ENCODE measurements at places on chromosomes 12 and 14. TPM values are rescaled to one million over a fixed set of nuclear protein-coding genes. Genes with fewer than 3 reads are reported as not detected.

The SYNDIG1L gene
- 0.13 TPM for total RNA-seq

The C12orf60 gene
- 2.0 TPM for total RNA-seq

The ASPG gene
- 2.5 TPM for total RNA-seq

The POTEM gene
- not detected for total RNA-seq

The RASSF8 gene
- total RNA-seq = 52.8 TPM

The RPS6KA5 gene
- 9.4 TPM for total RNA-seq

The C12orf50 gene
- 0.13 TPM for total RNA-seq

The MYBPC1 gene
- total RNA-seq = not detected

The CLEC12A gene
- 4.8 TPM for total RNA-seq

The SCNN1A gene
- 452 TPM for total RNA-seq

The SPTB gene
- 1.7 TPM for total RNA-seq

The SIX1 gene
- 0.16 TPM for total RNA-seq

The PKP2 gene
- 7.6 TPM for total RNA-seq

The BHLHE41 gene
- total RNA-seq = 34.3 TPM

The EVL gene
- total RNA-seq = 84.1 TPM

The NXPH4 gene
- total RNA-seq = 0.16 TPM

The TSHR gene
- 0.98 TPM for total RNA-seq

The LRRC43 gene
- total RNA-seq = 4.8 TPM

The SBNO1 gene
- 32.0 TPM for total RNA-seq

The MYF5 gene
- total RNA-seq = not detected

The LIN7A gene
- total RNA-seq = 9.7 TPM

The RTN1 gene
- 5.1 TPM for total RNA-seq

The SLC39A5 gene
- total RNA-seq = 5.1 TPM

The TMPRSS12 gene
- not detected for total RNA-seq

The TCL1B gene
- total RNA-seq = not detected

The SYT1 gene
- 1.2 TPM for total RNA-seq

The IGF1 gene
- 7.2 TPM for total RNA-seq

The C14orf132 gene
- total RNA-seq = 17.5 TPM

The DEGS2 gene
- total RNA-seq = 28.7 TPM

The ADCY6 gene
- total RNA-seq = 66.9 TPM

The AQP2 gene
- total RNA-seq = 122 TPM

The TDRD9 gene
- 6.6 TPM for total RNA-seq

The TPI1 gene
- total RNA-seq = 437 TPM

The RGS6 gene
- total RNA-seq = 1.1 TPM
